ENCODE measurements at places on chromosomes 6 and 20.

DNA sequence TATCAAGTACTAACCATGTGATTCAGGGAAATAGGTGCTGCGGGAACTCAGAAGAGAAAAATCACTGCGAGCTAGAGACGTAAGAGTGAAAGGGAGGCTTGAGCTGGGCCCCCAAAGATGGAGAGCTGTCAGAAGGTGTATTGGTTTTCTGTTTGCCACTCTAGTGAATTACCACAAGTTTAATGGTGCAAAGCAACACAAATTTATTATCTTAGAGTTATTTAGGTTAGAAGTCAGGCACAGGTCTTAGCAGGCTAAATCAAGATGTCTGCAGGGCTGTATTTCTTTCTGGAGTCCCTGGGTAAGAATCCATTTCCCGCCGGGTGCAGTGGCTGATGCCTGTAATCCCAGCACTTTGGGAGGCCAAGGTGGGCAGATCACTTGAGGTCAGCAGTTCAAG lies 2.5 kb downstream of the ZSWIM3 start:
- DNase-seq: no peak

DNA sequence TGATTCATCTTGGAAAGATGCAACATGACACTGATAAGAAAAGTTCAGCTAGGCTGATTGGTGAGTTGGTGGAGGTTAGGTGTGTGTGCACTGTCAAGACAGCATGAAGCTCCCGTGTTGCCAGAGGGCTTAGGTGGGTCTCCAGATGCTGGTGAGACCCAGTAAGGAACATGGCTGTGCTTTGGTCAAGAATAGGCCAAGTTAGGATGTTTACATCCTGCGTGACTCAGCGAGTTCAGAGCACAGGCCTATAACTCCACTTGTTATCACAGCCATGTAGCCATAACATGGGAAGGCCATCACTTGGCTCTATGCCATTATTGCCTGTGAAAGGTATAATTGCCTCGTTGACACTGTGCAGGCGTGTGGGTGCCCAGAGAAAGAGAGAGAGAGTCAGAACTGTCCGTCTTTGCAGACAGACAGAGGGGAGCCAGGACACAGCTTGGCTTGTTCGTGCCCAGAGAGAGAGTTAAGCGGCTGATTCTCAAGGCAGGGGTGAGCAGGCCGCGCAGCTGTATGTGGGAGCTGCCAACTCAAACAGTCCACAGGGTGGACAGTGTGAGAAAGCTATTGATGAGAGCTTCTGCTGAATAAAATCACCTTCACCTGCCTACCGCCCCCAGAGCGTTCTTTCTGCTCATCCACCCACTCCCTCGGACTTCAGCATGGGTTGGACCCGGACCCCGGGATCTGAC lies 43.5 kb downstream of the OR2B6 start:
- DNase-seq: no peak

DNA sequence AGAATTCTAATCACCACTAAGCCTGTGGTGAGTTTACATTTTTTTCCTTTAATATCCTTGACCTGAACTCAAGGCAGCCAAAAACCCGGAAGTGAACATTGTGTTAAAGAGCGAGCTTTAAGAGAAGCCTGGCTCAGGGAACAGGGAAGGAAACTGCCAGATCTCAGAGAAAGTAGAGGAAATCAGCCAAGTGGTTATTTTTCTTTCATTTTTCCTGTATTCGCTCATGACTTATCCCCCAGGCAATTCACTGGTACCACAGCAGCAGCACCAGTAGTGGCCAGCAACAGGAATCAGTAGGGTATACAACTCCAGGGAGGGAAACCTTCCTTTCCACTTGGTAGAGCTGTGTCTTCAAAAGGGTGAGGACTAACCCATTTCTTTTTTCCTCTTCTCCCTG lies 89.6 kb upstream of the HMGCLL1 start:
- no peak for DNase-seq

DNA sequence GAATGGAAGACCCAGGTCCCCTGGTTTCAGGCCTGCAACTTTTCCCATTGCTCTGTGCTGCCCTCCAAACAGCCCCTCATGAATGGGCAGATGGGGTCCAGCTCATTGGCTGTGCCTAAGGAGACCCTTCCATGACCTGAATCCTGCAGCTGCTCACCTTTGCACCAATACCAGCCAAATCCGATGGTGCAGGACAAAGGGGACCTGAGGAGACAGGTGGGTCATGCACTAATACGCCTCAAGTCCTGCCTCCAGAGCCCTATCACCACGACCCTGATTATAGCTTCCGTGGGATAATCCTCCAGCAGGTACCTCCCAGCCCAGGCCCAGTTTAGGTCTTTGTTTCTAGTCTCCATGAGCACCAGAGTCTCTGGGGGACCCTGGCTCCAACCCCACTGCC lies 16.8 kb downstream of the TREM1 start:
- DNase-seq: no peak

Data from Calu3 (cell line).